Skeletal muscle cell (primary cell): ENCODE measurements at places on chromosomes 5 and 9.

- no peak for DNase-seq
These were observed 1412.6 kb upstream of the CDH9 start for GRCh38 chr5:28450997-28451396.

DNA sequence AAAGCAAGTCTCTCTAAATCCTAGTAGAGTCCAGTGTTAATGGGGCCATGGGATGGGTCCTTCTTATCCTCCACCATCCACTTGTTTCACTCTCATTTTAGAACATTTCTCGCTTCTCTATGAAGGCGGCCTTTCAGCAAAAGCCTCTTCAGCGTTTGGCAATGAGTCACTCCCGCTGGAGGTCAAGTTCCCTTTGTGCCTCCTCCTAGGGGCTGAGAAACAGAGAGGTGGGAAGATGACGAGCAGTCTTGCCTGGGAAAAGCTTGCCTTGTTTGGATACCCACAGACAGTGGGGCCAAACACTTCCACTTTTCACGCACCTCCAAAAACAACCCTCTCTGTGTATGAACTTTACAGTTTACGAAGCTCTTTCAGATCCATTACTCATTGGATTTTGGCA is 168.8 kb downstream of the GABBR2 start:
- no peak for DNase-seq

- no peak for DNase-seq
These were observed 20.3 kb downstream of the DBH start for GRCh38 chr9:133656211-133657119.

- DNase-seq: no peak
These were observed 19.4 kb downstream of the DTWD2 start for GRCh38 chr5:118968925-118969375.

- no peak for DNase-seq
These were observed 85.3 kb downstream of the FAM114A2 start for GRCh38 chr5:153953411-153953810.

DNA sequence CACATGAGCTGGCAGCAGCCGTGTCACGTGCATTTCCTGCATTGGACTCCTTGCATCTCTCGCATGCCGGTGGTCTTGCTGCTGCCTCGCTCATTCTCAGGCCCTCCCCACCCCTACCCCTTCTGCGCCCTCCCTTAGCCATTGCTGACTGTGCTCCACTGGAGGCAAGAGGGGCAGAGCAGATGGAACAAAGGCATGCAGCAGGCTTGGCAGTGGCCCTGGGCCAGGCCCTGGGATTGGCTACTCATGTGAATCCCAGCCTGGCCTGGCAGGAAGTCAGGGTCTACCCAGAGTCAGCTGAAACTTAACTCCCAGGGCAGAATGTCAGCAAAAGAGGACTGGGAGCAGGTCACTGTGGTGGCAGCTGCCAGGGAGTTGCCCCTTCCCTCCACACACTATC is 62.3 kb downstream of the TSTD2 start:
- no peak for DNase-seq

GRCh38 chr5:103308774-103309173 is 50.2 kb downstream of the MACIR start:
- no peak for DNase-seq

- no peak for DNase-seq
These were observed 3.1 kb downstream of the FBXW5 start for GRCh38 chr9:136941231-136942111.

- no peak for DNase-seq
These were observed 196.1 kb downstream of the MPDZ start for GRCh38 chr9:13083366-13083765.

DNA sequence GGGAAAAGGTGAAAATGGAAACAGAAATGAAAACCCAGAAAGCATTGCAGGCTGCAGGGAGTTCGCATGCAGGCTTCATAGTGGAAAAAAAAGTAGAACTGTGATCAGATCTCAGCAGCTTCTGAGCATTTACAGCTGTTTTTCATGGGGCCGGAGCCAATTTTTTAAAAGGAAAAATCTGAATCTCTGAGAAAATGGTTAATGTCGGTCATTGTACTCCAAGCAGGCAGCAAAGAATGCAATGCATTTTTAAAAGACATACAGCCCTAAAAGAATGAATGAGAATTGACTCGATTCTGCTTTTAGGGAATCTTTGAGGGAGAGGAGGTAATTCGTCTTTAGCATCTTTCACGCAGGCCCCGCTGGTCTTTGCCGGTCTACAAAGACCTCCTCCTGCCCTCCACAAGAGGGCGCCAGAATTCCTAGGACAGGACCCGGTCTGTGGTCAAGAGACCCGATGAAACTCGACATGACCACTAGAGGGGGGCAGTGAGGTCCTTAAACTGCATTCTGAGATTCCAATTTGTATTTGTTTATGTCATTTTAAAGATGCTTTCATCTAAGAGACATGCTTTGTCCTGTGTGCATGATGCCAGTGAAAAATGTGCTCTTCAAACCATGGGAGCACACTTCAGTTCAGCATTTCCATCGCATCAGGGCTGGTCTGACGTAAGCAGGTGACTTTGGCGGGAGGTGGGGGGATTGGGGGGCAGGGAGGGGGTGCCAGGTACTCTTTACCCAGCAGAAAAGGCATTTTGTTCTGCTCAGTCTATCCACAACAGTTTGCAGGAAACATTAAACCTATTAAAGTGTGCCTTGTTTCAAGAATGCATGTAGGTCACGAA is 43.7 kb upstream of the TMEM252 start:
- DNase-seq: peak; percentile 34

- no peak for DNase-seq
These were observed 46.7 kb downstream of the INSYN2B start for GRCh38 chr5:169933616-169934015.

GRCh38 chr9:37215830-37216229 is 95.5 kb downstream of the ZCCHC7 start:
- DNase-seq: peak; percentile 9
